Stimulated activated CD4-positive, alpha-beta T cell treated with anti-CD3 and anti-CD28 coated beads, Interleukin-1b, Interleukin-23, amount 100 ng/mL, for 4 hours (primary cell): ENCODE measurements at places on chromosomes 12 and 14.

DNA sequence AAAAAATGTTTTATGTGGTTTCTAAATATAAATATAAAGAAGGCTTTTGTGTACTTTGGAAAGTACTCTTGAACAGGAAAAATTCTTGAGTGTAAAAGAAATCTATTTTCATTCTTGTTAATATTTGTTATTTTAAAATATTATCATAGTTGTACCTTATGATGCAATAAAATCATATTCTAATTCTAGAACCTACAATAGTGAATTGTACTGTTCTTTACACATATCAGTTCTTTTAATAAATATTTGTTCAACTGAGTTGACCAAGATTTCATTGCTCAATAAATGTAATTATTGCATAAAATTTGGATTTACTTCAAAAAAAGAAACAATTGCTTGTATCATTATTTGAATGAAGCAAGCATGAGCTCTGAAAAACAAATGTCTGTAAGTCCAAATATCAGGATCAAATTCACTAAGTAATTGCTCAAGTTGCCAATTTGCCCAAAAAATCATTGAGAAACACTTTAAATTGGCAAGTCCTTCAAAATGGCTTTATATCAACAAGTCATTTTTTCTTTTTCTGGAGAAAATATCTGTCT lies 191.6 kb upstream of the SLC16A7 start:
- no peak for DNase-seq

- no peak for DNase-seq
Measured at GRCh38 chr12:51118706-51119105, 35.3 kb upstream of the CSRNP2 start.

DNA sequence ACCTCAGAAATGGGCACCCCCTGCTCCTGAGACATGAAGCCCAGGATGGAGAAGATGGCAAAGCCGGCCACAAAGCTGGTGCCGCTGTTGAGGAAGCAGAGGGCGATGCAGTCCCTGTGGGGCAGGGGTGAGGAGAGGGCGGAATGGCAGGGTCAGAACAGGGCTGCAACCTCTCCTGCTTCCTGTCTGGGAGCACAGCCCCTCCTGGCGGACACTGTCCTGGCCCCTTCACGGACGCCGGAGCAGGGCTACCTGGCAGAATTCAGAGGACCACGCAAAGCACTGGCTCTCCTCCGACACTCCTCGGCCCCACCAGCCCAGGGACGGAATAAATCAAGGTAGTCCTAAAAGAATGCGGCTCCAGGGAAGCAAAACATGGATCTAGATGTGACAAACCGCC lies 12.4 kb upstream of the SLC6A12 start:
- no peak for DNase-seq

- no peak for DNase-seq
Measured at GRCh38 chr12:59087077-59087673, 166.9 kb upstream of the LRIG3 start.

DNA sequence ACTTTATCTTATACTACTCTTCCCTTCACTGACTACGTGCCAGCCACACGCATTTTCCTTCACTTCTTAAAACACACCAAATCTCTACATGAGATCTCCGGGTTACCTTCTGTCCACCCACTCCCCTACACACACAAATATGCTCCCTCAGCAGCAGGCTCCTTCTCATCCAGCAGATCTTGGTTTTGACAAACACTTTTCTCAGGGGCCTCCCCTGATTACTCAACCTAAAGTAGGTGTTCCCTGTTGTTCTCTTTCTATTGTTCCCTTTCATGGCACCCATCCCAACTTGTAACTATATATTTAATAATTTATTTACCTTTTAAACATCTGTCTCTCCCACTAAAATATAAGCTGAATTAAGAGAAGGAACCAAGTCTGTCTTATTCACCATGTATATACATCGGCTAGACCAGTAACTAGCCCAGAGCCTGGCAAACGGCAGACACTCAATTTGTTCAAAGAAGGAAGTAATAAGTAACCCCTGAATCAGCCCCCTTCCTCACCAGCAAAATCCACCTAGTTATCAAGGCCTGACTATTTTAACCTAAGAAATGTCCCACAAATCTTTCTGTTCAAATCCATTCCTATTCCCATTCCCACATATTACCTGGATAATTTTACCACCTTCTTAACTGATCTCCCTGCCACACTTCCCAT lies 2.7 kb downstream of the C2CD5 start:
- no peak for DNase-seq

DNA sequence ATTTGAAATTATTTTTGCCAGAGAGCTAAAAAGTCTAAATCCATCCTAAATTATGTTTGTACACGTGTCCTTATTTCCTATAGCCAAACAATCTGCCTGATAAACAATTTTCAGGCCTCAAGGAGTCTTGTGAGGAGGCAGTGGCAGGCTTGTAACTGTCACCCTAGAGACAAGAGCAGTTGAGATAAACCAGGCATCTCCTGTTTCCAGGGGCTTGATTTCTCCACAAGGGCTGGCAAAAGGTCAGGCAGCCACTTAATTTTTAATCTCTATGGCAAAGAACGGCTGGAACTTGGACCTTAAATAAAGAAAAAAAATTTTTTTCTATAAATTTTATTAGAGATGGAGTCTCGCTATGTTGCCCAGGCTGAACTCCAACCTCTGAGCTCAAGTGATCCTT lies 15.5 kb downstream of the PKP2 start:
- DNase-seq, result no peak

DNA sequence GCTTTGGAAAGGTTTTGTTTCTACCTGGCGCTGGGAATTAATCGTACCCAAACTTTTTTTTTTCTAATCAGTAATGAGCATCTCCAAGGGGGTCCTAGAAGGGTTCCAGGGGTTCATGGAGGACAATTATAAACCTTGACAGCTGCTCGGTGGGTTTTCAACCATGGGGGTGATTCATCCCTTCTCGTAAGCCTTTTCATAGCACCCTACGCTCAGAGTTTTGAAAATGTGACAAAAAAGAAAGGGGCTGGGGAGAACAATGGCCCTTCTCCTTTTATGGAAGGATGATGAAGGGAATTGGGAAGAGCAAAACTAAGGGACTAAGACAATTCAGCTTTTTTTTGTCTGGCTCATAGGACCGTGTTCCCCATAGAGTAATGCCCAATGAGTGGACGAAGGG lies 196.7 kb downstream of the ZFP36L1 start:
- no peak for DNase-seq

DNA sequence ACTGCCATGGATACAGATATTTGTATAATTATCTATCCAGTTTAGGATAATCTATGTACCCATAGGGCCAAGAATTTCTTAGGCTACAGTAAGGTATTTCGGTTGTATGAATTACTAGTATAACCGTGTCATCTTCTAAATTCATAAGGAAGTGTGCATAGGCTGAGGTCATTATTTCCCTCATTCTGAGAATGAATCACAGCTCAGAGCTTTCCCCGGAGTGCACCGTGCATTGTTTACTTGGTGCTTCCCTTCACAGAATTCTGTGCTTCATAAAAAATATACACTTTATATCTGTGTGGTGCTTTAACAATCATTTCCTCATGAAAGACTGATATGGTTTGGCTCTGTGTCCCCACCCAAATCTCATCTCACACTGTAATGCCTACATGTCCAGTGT lies 514.1 kb downstream of the ETNK1 start:
- DNase-seq, result no peak

GRCh38 chr14:99101855-99102461 lies 170.0 kb downstream of the BCL11B start:
- no peak for DNase-seq

DNA sequence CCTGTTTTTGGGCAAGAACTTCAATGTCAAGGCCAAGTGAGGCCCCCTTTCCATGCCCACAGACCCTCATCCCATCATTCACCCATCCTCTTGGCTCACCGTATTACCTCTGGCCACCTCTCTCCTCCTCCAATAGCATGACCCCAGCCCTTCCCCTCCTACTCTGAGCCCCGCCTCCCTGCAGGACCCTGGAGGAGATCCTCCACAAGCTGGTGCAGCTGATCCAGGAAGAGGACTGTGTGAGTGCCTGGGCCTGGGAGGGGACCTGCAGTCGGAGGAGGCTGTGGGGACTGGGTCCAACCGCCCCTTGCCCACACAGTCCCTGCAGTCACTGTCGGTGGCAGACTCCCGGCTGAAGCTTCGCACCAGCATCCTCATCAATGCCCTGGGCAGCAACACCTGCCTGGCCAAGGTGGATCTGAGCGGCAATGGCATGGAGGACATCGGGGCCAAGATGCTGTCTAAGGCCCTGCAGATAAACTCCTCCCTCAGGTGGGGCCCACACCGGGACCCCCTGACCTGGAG lies 7.2 kb downstream of the CARMIL3 start:
- no peak for DNase-seq
